ENCODE measurements at places on chromosomes 16 and 17.
A peak's percentile ranks its signal among the peaks of the same experiment; 100 is the strongest.

DNA sequence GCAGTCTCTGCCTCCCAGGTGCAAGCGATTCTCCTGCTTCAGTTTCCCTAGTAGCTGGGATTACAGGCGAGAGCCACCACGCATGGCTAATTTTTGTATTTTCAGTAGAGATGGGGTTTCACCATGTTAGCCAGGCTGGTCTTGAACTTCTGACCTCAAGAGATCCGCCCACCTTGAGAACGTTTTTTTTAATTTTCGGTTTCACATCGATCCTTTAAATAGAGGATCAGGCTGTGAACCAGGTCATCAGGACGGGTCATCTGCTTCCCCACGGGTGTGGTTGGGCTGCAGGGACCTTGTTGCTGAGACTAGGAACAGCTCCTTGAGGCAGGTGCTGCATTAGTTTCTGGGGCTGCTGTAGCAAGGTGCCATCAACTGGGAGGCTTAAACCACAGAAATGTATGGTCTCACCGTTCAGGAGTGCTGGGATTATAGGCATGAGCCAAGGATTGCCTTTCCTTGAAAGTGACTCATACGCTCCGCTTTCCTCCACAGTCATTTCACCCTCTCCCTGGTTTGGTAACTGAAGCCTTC, 7.9 kb upstream of the NAGPA start:
- no peak for DNase-seq

DNA sequence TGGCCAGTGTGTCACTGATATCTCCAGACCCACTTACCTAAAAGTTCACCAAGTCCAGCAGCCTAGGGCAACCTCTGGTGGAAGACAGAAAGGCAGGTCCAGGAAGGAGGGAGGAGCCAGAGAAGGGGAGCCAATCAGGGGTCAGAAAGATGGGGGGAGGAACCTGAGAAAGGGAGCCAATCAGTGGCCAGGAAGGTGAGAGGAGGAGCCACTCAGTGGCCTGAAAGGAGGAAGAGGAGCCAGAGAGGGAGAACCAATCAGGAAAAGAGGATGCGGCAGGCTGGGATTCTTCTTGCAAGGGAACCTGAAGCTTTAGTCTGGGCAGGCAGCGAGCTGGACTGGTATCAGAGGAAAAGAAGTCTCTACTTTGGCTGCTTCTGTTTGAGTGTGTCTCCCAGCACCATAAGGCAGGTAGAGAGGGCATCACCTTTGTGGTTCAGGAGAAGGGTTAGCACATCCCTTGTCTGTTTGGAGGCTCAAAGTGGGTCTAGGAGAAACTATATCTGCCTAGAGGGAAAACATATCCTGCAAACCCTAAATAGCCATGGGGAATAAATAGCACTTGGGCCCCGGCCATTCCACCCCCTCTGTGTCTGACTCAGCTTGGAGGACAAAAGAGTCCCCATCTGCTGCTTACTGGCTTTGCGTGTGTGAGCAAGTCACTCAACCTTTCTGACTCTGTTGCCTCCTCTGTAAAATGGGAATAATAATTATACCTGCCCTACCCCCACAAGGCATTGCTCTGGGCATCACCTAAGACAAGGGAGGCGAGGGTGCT, 43.4 kb upstream of the CRHR1 start:
- DNase-seq: peak; percentile 22

GRCh38 chr17:7886227-7887037, 2.2 kb upstream of the CHD3 start:
- peak; percentile 78 for DNase-seq

GRCh38 chr17:19327031-19327783, 35.3 kb downstream of the B9D1 start:
- DNase-seq: no peak

DNA sequence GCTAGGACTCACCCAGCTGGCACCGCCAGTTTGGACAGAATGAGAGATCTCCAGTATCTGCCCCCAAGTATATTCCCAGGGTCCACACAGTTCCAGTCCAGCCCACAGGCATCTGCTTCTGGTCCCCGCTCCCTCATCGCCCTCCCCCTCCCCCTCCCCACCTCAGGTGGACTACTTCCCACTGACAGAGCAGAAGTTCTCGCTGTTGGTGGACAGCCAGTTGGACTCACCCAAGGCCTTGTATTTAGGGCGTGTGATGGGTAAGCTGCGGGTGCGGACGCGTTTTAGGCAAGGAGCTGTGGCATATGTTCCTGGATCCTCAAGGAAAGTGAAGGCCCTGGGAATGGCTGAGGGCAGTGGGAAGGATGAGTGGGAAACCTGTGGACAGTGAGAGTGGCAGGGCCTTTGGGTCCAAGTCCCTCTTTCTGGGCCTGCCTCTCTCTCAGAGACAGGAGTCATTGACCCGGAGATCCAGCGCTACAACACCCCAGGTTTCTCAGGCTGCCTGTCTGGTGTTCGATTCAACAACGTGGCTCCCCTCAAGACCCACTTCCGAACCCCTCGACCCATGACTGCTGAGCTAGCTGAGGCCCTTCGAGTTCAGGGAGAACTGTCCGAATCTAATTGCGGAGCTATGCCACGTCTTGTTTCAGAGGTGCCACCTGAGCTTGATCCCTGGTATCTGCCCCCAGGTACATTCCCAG, 14.9 kb downstream of the CNTNAP1 start:
- DNase-seq: no peak

GRCh38 chr16:85891776-85892166, 7.2 kb upstream of the IRF8 start:
- DNase-seq: no peak

DNA sequence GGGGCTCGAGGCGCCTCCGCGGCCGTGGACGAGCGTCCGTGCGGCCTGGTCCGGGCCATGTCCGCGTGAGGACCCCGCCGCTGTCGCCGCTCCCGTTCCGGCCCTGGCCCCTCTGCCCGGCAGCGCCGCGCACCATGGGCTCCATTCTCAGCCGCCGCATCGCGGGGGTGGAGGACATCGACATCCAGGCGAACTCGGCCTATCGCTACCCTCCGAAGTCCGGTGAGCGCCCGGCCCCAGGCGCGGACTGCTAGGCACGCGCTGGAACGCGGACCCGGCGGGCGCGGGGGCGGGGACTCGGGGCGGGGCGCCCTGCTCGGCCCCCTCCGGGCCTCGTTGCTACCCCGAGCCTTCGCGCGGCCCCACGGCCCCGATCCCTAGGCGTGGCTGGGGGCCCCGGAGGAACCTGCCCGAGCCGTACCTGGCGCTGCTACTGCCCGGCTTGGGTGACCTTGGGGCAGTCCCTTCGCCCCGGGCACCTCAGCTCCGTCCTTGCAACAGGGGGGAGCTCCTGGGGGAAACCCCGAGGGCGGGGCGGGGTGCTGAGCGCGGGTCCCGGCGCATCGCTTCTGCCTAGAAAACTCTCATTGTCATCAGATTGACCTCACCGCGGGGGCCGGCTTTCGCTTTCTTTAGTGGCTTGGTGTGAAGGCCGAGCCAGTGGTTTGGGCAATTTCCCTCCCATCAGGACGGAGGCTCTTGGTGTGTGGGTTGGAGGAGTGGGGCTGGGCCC, 367 bp downstream of the MGRN1 start:
- peak; percentile 83 for DNase-seq

DNA sequence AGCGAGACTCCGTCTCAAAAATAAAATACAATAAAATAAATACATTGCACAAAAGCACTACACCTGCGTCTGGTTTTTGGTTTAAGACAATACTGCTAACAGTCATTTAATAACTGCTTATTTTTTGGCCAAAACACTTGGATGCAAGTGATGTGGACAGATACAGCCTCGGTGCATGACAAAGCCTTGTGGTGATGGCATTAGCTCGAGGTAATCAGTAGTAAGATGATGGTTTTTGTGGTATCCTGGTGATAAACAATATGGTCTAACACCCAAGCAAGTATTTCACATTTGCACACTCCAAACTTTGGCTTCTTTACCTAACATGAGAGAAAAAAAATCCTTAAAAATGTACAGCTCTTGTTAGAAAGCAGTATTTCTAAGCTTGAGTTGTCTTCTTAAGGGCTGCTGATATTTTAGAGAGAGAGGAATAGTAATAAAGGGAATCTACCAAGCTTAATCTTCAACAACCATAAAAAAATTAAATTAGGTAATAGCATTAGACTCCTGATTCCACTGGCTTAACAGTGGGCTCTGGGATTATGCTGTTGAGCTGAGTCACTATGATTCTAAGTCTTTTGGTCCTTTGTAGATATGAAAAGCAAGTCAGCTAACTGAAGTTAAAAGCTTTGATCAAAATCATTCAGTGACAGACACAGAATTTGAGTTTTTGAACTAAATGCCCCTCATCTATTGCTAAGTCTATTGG, 111.1 kb downstream of the VPS53 start:
- no peak for DNase-seq

DNA sequence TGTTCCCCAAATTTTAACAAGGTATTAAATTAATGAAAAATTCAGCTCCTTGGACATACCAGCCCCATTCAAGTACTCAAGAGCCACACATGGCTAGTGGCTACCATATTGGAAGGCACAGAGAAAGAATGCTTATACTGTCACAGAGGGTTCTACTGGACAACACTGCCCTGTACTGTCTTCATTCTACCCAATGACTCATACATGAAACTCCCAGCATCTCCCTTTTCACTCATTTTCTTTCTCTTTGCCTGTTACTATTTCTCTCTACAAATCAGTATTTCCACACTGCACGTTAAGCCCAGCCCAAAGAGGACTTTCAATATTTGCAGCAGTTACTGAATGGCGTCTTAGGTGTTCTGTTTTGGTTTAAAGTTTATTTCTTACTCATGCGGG, 72.1 kb upstream of the RCVRN start:
- no peak for DNase-seq

GRCh38 chr16:3514621-3515020, 13.8 kb downstream of the CLUAP1 start:
- no peak for DNase-seq

GRCh38 chr17:61128661-61129115, 271.0 kb upstream of the TBX2 start:
- DNase-seq: no peak

DNA sequence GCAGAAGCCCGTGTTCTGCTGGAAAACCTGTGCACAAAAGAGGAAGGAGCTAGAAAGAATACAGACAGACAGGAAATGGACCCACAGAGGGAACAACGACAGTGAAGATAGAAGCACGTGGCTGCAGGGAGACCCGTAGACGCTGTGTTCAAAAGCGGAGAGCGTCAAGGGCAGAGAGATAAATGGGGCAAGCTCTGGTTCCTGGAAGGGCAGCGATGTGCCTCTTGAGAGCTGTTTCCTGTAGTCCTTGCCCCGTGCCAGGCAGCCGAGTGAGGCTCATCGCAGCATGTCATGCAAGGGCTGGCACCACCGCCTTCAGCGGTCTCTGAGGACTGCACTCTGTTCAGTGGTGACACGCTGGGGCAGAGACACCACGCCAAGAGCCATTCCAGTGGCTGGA, 43.6 kb upstream of the CACNG5 start:
- no peak for DNase-seq

DNA sequence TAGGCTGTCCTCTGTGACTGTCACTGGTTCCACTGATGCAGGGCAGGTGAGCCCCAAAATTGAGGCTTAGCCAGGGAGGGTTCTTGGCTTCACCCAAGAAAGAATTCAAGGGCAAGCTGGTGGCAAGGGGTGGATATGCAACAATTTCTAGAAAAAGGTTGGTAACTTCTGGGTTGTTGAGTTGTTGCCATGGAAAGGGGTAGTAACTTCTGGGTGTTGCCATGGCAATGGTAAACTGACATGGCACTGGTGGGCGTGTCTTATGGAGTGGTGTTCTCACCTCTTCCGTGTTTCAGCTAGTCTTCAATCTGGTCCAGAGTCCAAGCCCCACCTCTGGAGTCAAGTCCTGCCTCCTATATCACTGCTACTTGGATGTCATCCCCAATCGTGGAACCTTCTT, 9.5 kb upstream of the GUCY2D start:
- peak; percentile 66 for DNase-seq

DNA sequence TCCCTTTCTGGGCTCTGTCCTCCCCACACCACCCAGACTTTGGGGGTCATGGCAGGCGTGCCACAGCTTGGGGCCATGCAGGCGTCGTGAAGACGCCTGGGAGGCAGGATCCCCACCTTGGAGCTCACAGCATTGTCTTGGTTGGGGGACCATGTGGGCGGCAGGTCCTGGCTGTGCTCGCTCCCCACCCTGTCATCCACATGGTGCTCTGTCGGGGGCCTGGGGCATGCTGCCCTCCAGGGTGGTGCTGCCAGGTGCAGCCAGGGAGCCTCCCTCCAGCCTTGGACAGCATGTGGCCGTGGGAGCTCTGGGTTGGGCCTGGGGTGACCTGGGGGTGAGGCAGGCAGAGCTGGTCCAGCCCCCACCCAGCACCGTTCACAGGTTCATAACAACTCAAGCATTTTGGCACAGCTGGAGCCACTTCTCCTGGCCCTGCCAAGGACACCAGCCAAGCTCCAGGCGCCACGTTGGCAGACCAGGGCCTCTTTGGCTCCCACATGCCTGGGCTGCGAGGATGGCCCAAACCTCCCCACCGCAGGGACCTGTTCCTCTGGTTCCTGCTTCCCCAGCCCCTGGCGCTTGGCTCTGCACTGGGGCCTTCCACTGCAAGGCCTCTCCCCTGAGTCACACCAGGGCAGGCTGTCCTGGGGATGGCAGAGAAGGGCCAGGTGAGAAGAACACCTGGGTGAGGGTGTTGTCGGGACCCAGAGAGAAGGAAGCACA, 15.1 kb upstream of the ATP6V0C start:
- DNase-seq: no peak

GRCh38 chr16:80733407-80733806, 71.0 kb downstream of the CDYL2 start:
- no peak for DNase-seq

GRCh38 chr17:50769884-50770283, 2.6 kb upstream of the ANKRD40CL start:
- no peak for DNase-seq

- DNase-seq: no peak
Measured at GRCh38 chr16:17426451-17426850, 44.3 kb downstream of the XYLT1 start.

DNA sequence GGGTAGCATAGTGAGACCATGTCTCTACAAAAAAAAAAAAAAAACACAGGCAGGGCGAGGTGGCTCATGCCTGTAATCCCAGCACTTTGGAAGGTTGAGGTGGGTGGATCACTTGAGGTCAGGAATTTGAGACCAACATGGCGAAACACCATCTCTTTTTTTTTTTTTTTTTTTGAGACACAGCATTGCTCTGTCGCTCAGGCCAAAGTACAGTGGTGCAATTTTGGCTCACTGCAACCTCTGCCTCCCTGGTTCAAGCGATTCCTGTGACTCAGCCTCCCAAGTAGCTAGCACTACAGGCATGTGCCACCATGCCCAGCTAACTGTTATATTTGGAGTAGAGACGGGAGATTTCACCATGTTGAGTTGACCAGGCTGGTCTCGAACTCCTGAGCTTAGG, 5.1 kb downstream of the RAMP2 start:
- no peak for DNase-seq

GRCh38 chr16:67449739-67450138, 18.8 kb downstream of the HSD11B2 start:
- DNase-seq: no peak

GRCh38 chr16:80899809-80900592, 95.6 kb upstream of the CDYL2 start:
- DNase-seq: no peak

- no peak for DNase-seq
Measured at GRCh38 chr17:64187093-64187895, 57.4 kb upstream of the ERN1 start.

Data from CD4-positive, alpha-beta T cell treated with Interleukin-4 for 1 hour (primary cell).